ENCODE measurements at places on chromosomes 7 and 10.

DNA sequence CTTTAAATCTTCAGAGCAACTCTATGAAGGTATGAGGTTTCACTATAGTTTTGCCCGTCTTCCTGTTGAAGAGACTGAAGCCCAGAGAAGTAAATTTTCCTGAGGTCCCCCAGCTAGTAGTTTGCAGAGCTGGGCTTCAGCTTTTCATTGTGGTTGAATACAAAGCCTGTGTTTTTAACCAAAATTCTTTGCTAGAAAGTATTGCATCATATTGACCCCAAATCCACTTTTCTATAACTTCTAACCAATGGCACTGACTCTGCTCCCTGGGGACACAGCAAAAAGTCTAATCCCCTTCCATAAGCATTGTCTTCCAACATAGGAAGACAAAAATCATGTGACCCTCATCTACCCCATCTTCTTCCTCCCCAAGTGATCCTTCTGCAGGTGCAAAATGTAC lies 93.0 kb downstream of the KCNMA1 start:
- no peak for DNase-seq

DNA sequence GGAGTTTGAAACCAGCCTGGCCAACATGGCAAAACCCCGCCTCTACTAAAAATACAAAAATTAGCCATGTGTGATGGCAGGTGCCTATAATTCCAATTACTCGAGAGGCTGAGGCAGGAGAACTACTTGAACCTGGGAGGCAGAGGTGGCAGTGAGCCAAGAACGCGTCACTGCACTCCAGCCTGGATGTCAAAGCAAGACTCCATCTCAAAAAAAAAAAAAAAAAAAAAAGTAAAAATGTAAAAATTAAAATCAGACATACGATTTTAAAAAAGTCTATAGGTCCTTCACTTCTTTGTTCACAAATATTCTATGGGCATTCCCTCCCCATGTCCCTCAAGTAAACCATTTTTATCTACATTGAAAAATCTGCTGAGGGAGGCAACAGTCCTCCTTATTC lies 34.9 kb upstream of the TLL2 start:
- no peak for DNase-seq

DNA sequence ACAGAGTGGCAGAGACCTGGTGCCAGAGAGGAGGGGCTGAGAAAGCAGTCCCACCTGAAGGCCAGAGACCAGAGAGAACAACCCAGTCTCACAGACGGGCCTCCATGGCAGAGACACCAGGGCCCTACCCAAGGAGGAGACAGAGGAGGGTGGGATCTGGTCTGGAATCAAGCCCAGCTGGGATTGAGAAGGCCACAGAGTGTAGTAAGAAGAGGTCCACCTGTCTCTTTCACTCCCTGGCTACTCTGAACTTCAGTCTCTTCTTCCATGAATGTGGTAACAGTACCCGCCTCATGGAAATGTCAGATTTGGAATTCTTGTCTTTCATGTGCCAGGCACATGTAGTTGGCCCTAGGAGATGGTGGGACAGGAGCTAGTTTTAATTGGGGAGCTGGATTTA lies 55.6 kb downstream of the CLIP2 start:
- DNase-seq: no peak

DNA sequence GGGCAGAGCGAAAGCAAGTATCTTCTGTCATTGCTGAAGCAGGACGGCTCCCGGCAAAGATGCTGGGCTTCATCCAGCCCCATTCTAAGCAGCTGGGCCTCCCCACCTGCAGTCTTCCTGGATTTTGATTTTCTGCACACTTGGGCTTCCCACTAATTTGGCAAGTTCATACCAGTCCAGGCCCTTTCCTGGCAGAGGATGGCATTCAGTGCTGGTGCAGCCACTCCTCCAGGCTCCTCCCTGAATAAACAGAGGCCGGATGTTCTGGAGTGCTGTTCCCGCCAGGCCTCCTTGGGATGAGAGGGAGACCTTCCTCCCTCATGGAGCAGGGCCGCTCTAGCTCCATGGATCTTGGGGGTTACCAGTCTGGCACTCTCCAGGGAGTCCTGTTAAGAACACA lies 3.4 kb downstream of the BAG3 start:
- no peak for DNase-seq

DNA sequence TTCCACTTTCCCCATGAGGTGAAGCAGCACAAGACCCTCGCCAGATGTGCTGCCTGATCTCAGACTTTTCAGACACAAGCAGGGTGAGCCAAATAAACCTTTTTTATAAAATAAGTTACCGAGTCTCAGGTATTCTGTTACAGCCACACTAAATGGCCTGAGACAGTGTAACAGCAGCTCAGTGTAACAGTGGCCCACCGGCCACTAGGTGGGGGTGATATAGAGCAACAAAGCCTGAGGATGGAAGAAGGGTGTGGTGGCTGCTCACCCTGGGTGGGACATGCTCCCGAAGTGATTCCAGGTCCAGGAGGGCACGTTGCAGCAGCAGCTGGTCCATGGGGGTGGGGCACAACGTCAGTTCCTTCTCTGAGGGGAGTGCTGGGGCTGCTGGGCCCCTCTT lies 44.6 kb downstream of the BMS1 start:
- DNase-seq: no peak

GRCh38 chr10:24973163-24973562 lies 20.8 kb upstream of the PRTFDC1 start:
- no peak for DNase-seq

DNA sequence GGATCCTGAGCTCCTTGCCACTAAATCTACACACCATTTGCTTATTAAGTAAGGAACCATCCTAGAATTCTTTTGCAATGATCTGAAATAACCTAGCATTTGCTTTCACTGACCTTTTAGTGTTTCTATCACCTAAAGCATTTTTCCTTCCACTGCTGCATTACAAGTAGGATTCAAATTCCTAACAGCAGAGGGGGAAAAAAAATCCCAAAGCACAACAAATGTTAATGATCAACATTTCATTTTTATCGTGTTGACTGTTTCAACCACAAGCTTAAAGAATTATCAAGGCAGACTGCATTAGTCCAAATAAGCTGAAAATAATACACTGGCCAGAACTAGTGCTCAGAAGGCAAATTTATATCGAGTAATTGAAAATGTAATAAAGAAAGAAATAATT lies 174.7 kb upstream of the TCF7L2 start:
- DNase-seq: no peak

DNA sequence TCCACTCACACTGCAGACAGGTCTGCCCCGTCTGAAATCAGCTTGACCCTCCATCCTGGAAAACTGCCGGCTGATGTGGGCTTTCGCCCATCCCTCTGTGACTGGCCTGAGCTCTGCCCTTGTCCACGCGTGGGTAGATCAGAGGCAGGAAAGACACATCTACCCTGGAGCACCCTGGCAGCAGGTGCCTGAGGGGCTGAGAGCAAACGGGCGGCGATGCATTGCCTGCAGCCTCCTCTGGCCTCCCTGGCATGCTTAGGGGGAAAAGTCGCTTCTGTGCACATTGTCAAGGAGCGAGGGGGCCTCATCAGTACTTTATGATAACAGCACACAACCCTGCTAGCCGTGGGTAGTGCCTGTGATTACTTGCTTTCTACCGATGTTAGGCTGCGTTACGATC lies 109.4 kb downstream of the ADARB2 start:
- DNase-seq: no peak

- no peak for DNase-seq
Measured at GRCh38 chr7:148605350-148605749, 14.8 kb downstream of the C7orf33 start.

DNA sequence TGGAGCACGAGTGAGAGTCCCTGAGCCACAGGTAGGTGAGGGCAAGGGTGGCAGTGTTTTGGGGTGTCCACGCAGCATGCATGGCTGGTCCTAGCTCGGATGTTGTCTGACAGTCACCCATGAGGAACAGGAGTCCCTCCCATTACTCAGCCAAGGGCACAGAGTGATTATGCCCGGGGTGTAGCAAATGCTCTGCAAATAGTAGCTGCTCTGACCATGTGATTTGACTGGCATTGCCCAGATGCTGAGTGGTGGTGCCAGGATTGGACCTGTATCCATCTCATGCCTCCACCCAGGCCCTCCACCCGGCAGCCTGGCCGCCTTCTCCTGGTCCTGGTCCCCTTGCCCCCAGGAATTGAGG lies 150.8 kb downstream of the GRK5 start:
- DNase-seq: no peak

GRCh38 chr10:108204528-108205305 lies 1040.2 kb upstream of the SORCS1 start:
- DNase-seq: no peak

- DNase-seq: no peak
Measured at GRCh38 chr10:127915324-127915723, 8.4 kb downstream of the PTPRE start.

- DNase-seq: no peak
Measured at GRCh38 chr7:122602800-122603199, 96.1 kb downstream of the RNF133 start.

- no peak for DNase-seq
Measured at GRCh38 chr10:15472431-15473395, 101.6 kb upstream of the FAM171A1 start.

- no peak for DNase-seq
Measured at GRCh38 chr10:98433881-98434732, 12.6 kb downstream of the HPS1 start.

GRCh38 chr7:46206476-46207060 lies 285.5 kb upstream of the IGFBP3 start:
- no peak for DNase-seq

DNA sequence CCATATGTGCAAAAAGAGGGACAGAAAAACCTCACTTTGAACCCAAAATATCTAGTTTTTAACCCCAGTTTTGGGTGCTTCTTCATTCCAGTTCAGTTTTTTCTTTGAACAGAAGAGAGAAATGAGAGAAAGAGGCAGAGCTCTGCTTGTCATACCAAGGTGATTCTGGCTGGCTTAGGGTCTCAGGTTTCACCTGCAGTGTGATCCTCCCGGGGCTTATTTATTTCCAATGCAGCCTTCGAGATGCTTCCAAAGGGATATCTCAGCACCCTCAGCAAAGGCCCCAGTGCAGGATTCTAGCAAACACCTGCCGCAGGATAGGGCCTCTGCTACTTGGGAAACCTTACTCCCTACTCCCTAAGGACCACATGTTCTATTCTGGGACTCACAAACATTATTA lies 131.3 kb downstream of the WDR11 start:
- no peak for DNase-seq

DNA sequence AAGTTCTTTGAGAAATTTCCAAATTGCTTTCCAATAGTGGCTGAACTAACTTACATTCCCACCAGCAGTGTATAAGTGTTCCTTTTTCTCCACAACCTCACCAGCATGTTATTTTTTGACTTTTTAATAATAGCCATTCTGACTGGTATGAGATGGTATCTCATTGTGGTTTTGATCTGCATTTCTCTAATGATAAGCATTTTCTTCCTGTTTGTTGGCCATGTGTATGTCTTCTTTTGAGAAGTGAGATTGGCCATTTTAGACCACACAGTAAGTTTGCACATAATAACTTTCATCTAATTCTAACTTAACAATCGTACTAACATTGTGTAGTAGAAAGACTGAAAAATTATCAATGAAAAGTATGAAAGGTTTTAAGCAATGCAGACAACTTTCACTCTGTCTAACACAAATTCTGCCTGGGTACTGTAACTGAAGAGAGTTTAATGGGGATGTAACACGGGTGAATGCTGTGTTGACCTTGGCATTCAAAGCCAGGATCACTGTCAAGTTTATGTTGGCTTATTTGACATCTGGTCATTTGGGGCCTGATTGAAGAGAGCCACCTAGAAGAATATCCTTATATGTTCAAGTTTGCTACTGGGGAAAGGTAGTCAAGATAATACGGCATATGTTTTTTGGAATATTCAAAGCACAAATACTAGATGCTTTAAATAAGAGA lies 50.4 kb downstream of the FAM171A1 start:
- no peak for DNase-seq

DNA sequence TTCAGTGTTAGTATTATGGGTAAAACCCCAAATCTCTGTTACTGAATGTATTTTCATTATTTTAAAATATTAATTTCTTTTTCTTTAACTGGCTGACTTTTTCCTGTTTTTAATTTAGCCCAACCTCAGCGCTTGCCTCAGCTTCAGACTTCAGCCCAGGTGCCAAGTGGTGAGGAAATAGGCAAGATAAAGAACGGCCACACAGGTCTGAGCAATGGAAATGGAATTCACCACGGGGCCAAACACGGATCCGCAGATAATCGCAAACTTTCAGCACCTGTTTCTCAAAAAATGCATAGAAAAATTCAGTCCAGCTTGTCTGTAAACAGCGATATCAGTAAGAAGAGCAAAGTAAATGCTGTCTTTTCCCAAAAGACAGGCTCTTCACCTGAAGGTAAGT lies 57.5 kb downstream of the MDFIC start:
- DNase-seq: no peak

GRCh38 chr10:23694446-23694920 lies 255.6 kb downstream of the OTUD1 start:
- DNase-seq: no peak

GRCh38 chr7:148783801-148784527 lies 85.3 kb downstream of the CUL1 start:
- no peak for DNase-seq

DNA sequence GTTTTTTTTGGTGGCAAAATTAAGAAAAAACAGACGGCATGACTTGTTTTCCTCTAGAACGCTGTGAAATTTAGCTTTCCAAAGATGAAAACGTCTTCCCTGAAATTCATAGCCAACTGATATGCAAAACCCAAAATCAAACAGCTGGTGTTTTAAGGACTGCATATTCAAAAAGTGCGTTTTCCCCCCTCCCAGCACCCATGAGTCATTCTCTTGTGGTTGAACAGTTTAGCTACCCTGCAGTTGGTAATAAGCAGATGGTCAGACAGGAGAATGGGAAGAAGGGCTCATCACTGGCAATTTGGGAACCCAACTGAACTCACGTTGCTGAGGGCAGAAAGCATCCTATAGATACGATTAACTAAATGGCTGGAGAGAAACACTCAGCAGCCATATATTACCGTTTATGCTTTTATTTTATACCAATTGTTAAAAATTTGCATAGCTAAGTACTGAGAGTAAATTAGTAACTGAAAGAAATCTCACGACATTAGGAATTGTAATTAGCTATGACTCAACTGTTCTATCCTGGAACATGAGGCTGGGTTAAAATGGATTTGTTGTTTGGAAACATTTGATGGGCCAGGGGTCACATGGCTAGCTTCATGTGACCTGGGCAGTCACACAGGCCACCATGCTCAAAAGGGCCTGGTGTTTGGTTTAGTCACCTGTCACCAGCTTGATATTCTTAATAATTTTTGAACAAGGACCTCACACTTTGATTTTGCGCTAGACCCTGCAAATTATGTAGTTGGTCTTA lies 343.1 kb downstream of the PHTF2 start:
- DNase-seq: no peak
